ENCODE measurements at places on chromosomes 4 and X.

GRCh38 chr4:138758876-138759553 lies 256.6 kb upstream of the NOCT start:
- DNase-seq, result no peak

DNA sequence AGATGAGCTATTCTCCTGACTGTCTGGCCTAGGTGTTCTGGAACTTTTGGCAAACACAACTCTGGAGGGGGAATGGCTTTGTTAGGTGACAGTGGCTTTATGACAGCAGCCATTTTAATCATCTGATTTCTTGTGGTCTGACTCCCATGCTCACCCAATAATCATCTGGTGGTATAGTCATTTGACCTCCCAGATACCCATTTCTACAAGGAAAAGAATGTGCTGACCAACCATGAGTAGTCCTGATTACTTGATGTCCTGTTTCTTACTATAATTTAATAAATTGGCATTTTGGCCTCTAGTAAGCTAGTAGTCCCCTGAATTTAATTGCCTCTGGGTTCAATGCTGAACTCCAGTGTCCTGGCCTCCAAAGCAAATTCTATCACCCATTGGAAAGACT lies 109.9 kb upstream of the DUSP21 start:
- DNase-seq, result no peak

GRCh38 chr4:6991771-6992557 lies 51.2 kb upstream of the TADA2B start:
- no peak for DNase-seq

GRCh38 chr4:76665153-76665552 lies 230.1 kb downstream of the SHROOM3 start:
- no peak for DNase-seq

DNA sequence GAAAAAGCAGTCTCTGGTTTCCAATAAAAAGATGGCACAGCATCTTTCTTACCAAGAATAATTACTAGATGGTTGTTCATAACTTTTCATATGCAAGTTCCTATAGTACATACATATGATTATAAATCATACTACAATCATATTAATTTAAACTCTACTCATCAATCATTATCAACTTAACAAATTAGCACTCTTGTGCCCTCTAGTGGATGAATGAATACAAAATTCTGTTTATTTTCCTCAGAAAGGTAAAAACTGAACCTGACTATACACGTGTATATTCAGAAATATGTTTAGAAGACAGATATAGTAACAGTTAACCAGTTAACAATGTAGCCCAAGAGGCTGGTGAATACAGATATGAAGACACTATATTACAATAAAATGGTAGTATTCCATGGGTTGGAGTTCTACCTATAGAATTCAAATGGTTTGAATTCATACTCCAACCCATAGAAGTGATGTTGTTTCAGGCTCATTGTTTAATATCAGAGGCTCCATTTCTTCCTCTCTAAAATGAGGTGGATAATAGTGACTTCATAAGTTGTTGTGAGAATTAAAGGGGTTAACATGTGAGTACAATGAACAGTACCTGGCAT lies 100.0 kb downstream of the ADAMTS3 start:
- DNase-seq, result no peak

DNA sequence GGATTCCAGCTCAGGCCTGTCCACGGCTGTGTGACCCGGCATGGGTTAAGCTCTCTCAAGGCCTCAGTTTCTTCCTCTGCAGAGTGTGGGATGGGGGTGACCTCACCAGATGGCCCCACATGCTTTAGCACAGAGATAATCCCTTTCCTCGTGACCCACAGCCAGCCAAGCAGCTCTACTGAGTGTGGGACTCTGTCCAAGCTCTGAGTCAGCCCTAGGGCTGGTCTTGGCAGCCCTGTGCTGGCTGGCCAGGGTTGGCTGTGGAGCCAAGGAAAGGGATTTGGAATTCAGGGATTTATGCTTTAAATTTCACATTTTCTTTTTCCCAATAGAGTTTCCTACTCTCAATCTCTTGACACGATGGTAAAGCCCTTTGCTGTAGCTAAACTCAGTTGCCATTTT lies 19.7 kb upstream of the SPON2 start:
- DNase-seq, result peak; percentile 88

- DNase-seq, result no peak
Observed at GRCh38 chr4:10153161-10153560, 36.6 kb upstream of the WDR1 start.

GRCh38 chr4:184201179-184201578 lies 16.5 kb downstream of the ENPP6 start:
- no peak for DNase-seq

- DNase-seq, result no peak
Observed at GRCh38 chr4:187270154-187270553, 546.5 kb upstream of the FAT1 start.

Data from ovary (tissue), 10 donors.